ENCODE measurements at places on chromosomes 7 and 10. TPM values are rescaled to one million over a fixed set of nuclear protein-coding genes. Genes with fewer than 3 reads are reported as not detected.

- peak overlapping the region; percentile 84 for H3K27ac ChIP-seq
- peaks cover 55% of the 10 kb centered on the region for H3K4me1 ChIP-seq
- H3K27me3 ChIP-seq = no peaks in the 10 kb centered on the region
- no peak for DNase-seq
- H3K36me3 ChIP-seq = no peaks in the 10 kb centered on the region
These were observed 15.1 kb downstream of the GPR146 start for GRCh38 chr7:1059200-1060091.

- no peak overlapping the region for H3K4me3 ChIP-seq
- H3K36me3 ChIP-seq = no peaks in the 10 kb centered on the region
- no peaks in the 10 kb centered on the region for H3K27me3 ChIP-seq
- H3K4me1 ChIP-seq = no peaks in the 10 kb centered on the region
- no peak for DNase-seq
These were observed 63.0 kb upstream of the GPR26 start for GRCh38 chr10:123603130-123603529.

- H3K27ac ChIP-seq = no peak overlapping the region
- DNase-seq = no peak
- H3K36me3 ChIP-seq = no peaks in the 10 kb centered on the region
- H3K4me1 ChIP-seq = no peaks in the 10 kb centered on the region
These were observed 317.4 kb downstream of the PAXIP1 start for GRCh38 chr7:154685564-154685901.

GIMAP1 gene
- total RNA-seq = 5.8 TPM

GRCh38 chr10:51675088-51675487 lies 24.3 kb downstream of the CSTF2T start:
- no peak overlapping the region for H3K27ac ChIP-seq
- H3K4me1 ChIP-seq = no peaks in the 10 kb centered on the region
- no peaks in the 10 kb centered on the region for H3K27me3 ChIP-seq
- no peak for DNase-seq
- no peaks in the 10 kb centered on the region for H3K36me3 ChIP-seq

SMURF1 gene
- total RNA-seq = 36.2 TPM

DNA sequence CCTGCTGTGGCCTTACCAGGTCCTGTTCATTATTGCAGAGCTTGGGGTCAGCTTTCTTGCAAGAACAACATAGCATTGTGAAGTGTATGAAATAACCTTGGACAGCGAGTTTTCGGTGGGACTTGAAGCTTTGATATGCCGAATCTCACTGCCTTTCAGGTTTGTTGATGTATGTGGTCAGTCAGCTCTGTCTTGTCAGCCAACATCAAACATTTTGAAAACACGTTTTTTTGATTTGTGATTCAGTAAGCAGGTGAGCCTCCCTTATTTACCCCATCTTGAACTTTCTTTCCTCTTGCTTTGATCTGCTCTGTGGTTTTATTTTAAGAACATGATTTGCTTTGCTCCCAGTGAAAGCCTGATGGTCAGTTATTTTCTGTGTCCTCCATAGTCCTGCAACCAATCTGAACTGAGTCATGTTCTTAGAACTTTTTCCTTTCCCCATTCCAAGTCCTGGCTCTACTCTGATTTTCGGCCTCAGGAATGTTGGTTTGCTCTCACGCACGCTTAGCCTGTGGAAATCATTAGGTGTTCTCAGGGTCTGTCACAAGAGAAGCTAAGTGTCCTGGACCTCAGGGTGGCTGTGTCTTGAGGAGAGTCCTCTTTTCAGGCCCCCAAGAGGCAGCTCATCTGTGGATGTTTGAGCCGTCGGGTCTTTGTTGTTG lies 8.7 kb downstream of the WBP1L start:
- DNase-seq = no peak
- peaks cover 60% of the 10 kb centered on the region for H3K4me1 ChIP-seq
- no peaks in the 10 kb centered on the region for H3K36me3 ChIP-seq
- H3K27me3 ChIP-seq = no peaks in the 10 kb centered on the region
- H3K4me3 ChIP-seq = no peak overlapping the region

PSD gene
- 0.22 TPM for total RNA-seq

DNA sequence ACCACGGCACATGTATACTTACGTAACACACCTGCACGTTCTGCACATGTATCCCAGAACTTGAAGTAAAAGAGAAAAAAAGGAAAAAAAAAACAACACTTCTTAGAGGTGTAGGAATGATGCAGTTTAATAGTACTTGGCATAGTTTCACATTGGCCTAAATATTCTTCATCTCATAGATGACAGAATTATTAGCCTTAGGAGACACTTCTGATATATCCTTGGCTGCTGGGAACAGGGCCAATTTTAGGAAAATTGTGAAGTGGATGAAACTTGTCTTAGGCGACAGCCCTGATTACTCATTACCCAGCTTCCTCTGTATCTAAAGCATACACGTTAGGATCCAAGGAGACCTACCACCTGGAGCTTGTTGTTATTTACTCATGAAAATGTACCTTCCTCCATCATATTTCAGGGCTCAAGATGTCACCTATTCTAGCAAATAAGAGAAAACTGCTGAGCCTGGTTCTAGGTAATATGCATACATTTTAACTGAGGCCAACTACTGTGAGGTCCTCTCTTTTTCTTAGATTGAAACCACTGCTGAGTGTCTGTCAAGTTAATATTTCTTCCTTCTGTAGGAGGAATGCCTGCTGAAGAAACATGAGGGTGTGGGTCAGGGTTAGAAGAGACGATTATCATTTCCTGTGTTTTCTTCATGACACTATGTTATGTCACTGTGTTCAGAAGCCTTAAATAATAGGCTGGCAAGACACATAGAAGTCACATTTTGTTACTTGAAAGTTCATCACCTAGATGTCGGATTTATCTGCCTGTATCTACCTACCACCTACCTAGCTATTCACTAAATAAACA lies 44.3 kb downstream of the CPED1 start:
- no peak overlapping the region for H3K4me3 ChIP-seq
- H3K4me1 ChIP-seq = no peaks in the 10 kb centered on the region
- H3K36me3 ChIP-seq = no peaks in the 10 kb centered on the region

OR13A1 gene
- 0.21 TPM for total RNA-seq

ACTL6B gene
- not detected for total RNA-seq

DNA sequence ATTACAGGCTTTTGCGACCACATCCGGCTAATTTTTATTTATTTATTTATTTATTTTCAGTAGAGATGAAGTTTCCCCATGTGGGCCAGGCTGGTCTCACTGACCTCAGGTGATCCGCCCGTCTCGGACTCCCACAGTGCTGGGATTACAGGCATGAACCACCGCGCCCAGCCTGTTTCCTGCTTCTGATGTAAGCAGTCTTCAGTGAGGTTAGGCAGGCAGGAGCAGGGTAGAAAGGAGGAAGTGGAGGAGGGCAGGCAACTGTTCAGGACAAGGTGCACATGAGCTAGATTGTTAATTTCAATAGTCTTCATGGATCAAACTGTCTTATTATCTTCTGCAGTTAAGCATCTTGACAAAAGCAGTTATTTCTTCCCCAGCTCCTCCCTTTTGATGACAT lies 605.0 kb downstream of the CCSER2 start:
- no peak overlapping the region for H3K27ac ChIP-seq
- H3K27me3 ChIP-seq = no peaks in the 10 kb centered on the region
- H3K4me3 ChIP-seq = no peak overlapping the region

PHKG1 gene
- 0.57 TPM for total RNA-seq

- peaks cover 57% of the 10 kb centered on the region for H3K36me3 ChIP-seq
- H3K4me1 ChIP-seq = peaks cover 4% of the 10 kb centered on the region
- no peak overlapping the region for H3K4me3 ChIP-seq
- no peaks in the 10 kb centered on the region for H3K27me3 ChIP-seq
- no peak for DNase-seq
These were observed 10.3 kb downstream of the TMEM106B start for GRCh38 chr7:12221414-12221813.

PRSS1 gene
- total RNA-seq = not detected

ALOX5 gene
- 40.4 TPM for total RNA-seq

All from esophagus squamous epithelium (tissue), 5 donors.